ENCODE measurements at places on chromosomes 2 and 18.

DNA sequence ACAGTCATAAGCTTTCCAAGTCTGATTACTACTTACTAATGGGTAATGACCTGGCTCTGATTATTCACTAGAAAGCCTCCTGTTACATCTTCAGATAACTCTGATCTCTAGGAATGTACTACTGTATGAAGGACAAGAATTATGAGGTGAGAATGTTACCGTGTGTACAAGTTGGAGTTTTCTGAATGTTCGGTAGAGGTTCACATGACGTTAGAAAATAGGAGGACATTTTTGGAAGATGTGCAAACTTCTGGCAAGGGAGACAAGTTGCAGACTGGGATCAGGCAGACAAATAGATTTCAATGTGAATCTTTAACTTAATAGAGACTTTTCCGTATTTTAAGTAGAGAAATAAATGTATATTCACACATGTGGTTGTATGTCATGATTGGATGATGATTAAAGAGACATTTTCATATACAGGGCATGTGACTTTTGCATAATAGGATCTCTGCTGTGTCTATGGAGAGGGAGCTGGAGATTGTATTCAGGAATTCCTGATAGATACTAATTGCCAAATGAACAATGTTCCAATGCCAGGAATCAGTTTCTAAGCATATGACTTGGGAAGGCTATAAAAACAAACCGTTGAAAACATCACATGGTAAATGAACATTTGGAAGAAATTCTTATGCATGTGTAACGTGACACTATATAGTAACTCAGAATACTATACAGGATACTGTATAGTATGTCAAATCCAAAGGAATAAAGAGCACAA, 1695.8 kb upstream of the PIK3C3 start:
- no peaks in the 10 kb centered on the region for H3K4me1 ChIP-seq
- H3K27ac ChIP-seq = no peak overlapping the region
- no peaks in the 10 kb centered on the region for H3K27me3 ChIP-seq
- H3K4me3 ChIP-seq = no peak overlapping the region

DNA sequence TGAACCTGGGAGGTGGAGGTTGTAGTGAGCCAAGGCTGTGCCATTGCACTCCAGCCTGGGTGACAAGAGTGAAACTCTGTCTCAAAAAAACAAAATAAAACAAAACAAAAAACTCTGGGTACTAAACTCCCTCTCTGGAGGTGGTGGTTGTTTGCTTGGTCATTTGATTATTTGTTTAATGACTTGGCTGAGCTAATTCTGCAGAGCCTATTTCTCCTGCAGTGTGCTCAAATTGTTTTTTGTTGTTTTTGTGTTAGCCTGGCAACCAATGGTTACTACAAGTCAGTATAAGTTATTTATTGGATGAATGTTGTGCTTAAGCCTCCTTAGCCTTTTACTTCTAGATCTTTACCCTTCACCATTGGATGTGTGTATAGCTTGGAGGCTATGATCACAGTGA, 387.5 kb downstream of the ADCYAP1 start:
- H3K4me1 ChIP-seq = no peaks in the 10 kb centered on the region
- no peak overlapping the region for H3K27ac ChIP-seq
- DNase-seq = no peak
- H3K27me3 ChIP-seq = no peaks in the 10 kb centered on the region

DNA sequence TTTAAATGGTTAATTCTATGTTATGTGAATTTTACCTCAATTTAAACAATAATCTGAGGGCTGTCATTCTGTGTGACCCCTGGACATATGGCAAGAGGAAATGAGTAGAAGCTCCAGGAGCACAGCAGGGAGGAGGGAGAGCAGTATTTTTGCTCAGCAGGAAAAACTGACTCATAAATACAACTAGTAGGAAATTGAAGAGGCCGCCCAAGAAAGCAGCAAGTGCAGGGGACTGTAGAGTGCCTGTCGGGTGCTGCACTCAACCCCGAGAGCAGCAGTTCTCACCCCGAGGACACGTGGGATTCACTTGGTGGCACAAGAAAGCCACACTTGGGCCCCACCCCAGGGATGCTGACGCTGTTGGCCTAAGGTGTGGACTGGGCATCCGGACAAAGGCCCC, 60.8 kb downstream of the NPAS2 start:
- DNase-seq = no peak
- no peak overlapping the region for H3K4me3 ChIP-seq
- H3K27me3 ChIP-seq = no peaks in the 10 kb centered on the region
- H3K36me3 ChIP-seq = no peaks in the 10 kb centered on the region
- H3K27ac ChIP-seq = no peak overlapping the region
- H3K4me1 ChIP-seq = peaks cover 52% of the 10 kb centered on the region

GRCh38 chr18:74496508-74497323, 553 bp downstream of the CNDP2 start:
- H3K36me3 ChIP-seq = no peaks in the 10 kb centered on the region
- H3K27ac ChIP-seq = peak overlapping the region; percentile 87
- H3K27me3 ChIP-seq = no peaks in the 10 kb centered on the region
- peak overlapping the region; percentile 94 for H3K4me3 ChIP-seq
- DNase-seq = no peak
- peaks cover 9% of the 10 kb centered on the region for H3K4me1 ChIP-seq

DNA sequence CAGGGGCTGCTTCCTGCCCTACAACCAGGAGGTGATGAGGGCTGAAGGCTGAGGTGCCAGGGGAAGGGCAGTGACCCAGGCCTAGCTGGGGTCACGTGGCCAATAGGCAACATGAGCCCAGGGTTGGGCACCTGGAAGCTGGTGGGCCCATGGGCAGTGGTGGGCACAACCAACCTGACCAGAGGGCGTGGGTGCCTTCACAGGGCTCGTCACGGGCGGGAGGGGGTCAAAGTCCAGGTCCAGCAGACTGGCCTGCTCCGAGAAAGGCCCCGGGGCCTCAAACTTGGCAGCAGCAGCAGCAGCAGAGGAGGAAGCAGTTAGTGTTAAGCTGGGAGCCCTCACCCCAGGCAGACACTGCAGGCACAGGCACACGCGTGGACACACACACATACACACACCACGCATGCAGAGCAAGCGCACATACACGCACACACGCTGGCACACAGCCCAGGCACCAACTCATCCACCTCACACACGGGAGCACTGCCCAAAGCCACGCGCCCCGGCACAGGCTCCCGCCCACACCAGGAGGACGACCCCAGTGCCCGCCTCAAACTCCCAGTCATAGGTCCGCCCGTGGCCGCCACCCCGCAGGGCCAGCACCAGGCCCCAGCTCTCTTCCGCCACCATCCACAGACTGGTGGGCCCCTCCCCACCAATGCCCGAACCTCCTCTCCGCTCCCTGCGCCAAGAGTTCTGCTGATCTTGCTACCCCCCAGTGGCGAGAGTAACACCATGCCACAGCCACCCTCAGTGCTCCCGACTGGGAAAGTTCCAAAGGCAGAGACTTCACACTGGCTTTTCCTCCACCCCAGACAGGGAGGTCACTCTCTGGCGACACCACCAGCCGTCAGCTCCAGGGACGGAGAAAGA, 53.0 kb downstream of the BIN1 start:
- no peak overlapping the region for H3K4me3 ChIP-seq
- no peak overlapping the region for H3K27ac ChIP-seq
- no peaks in the 10 kb centered on the region for H3K4me1 ChIP-seq
- no peaks in the 10 kb centered on the region for H3K27me3 ChIP-seq

GRCh38 chr2:74908748-74909444, 49.5 kb upstream of the POLE4 start:
- no peaks in the 10 kb centered on the region for H3K27me3 ChIP-seq
- H3K4me1 ChIP-seq = no peaks in the 10 kb centered on the region
- DNase-seq = no peak
- no peak overlapping the region for H3K4me3 ChIP-seq

GRCh38 chr2:28080911-28081310, 190.4 kb downstream of the BABAM2 start:
- no peaks in the 10 kb centered on the region for H3K36me3 ChIP-seq
- peak overlapping the region; percentile 7 for H3K4me3 ChIP-seq
- peaks cover 8% of the 10 kb centered on the region for H3K4me1 ChIP-seq
- H3K27me3 ChIP-seq = no peaks in the 10 kb centered on the region

DNA sequence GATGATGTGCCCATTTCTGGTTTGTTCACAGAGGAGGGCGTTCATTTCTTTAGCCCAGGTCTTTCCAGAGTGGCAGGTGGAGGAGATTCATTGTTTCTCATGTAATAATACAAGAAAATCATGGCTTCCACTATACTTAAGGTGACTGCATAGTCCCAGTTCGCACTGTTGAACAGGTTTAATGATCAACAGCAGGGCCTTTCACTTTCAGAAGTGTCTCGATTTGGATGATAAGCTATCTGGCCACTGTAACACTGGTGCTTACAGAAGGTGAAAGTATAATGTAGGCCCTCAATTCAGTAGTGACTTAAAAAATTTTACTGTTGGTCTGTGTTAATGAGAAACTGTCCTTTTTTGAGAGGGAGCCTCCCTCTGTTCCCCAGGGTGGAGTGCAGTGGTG, 1.4 kb downstream of the RMC1 start:
- peaks cover 31% of the 10 kb centered on the region for H3K4me1 ChIP-seq
- no peak overlapping the region for H3K27ac ChIP-seq
- no peak for DNase-seq
